Fibroblast of skin of abdomen (primary cell): ENCODE measurements at places on chromosomes 5 and 9.

DNA sequence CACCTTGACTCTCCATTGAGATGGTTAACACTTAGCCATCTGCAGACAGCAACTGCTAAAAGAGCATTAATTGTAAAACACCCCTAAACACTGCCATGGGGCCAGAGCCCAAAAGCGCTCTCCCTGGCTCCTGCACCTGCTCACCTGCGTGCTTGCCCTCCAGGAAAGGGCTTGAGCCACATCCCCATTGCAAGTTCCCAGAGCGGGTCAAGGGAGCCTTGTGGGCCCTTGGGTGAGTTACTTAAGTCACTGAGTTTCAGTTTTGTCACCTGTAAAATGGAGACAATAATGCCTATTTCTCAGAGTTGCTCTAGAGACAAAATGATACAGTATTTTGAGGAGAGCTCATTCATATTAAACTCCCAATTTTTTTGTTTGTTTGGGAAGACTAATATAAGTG is 967.8 kb downstream of the PTPRD start:
- no peak for DNase-seq

- DNase-seq = no peak
Measured at GRCh38 chr5:172875505-172876279, 41.6 kb downstream of the ERGIC1 start.

DNA sequence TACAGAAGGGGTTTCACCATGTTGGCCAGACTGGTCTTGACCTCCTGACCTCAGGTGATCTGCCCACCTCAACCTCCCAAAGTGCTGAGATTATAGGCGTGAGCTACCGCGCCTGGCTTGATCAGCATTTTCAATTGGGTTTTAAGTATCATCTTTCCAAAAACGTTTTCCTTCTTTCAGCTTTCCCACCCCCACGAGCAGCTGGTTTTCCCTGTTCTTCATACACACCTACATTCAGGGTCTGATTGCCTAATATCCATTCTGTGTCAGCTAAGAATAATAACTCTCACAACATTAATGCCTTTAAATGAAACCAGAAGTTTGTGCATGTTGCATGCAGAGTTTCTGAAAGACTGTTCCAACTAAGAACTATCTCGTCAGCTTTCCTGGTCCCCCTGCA is 38.3 kb downstream of the RFK start:
- DNase-seq = no peak

DNA sequence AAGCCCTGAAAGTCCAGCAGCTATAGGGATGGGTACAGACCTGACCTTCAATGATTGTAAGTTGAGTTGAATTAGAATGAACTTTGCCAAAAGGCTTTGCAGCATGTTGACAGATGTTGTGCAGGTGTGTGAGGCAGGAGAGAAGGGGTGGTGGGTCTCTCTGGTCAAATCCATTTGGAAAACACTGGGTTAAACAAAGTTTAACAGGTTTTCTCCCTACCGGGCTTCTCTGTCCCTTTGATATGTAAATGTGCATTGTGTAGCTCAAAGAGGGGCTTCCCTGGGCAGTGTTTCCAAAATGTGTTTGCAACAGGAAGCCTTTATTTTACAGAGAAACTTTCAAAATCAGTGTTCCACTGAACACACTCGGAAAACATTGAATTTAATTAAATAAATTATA is 72.1 kb upstream of the BRINP1 start:
- no peak for DNase-seq

DNA sequence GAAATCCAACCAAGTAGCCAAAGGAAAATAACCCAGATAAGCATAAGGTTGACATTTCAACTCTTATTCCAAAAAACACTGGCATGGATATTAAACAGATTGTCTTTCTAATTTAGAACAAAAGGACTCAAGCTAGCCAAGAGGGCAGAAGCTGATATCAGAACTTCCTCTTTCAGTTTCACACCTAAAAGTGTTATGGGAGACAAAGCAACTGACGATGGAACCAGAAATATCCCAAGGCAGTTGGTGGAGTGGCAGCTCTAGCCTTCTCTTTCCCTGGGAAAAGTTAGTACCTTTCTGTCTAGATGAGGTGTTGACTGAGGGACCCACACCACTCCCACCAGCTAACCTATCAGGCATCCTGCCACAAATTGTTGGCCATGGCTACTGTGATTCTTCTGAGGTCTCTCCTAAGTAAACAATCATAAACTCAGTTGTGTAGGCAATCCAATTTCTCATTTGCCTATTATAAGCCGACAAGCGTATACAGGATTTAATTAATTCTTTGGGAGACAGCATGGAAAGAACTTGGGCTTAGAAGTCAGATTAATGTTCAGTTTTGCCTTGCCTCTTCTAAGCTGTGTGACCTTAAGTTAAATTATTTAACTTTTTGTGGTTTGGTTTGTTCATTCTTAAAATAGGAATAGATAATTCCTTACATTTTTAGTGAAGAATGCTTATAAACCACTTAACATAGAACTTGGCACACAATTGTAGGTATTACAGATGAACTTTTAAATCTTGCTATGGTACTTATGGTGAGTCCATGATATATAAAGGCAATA is 110.9 kb upstream of the ADAMTSL1 start:
- peak; percentile 88 for DNase-seq

DNA sequence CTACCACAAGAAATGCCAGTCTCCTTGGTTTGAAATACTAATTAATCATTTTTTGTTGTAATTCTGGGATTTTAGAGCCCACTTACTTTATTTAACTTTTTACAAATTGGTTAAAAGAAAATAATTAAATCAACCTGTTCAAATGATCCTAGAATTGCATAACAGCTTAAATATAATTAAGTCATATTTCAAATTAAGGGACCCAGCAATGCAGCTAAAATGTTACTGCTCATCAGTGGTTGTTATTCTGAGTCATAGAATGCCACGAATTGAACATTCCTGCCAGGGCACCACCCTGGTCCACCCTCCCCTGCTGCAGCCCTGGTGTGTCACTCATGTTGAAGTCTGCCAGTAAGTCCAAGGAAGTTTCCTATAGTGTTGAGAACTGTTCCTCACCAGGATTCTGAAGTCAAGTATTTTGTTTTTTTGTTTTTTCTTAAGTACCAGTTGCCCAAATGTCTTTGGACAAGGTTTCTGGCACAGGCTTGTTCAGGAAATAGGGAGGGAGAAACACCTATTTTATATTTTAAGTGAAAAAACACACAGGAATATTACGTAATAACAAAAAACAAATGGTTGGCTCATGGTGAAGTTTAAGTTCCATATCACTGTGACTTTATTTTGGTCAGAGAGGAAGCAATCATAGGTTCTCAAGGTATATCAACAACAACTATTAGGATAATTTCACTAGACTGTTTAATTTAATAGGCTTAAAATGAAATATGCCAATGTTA is 4.3 kb upstream of the ITGA1 start:
- DNase-seq = peak; percentile 47

DNA sequence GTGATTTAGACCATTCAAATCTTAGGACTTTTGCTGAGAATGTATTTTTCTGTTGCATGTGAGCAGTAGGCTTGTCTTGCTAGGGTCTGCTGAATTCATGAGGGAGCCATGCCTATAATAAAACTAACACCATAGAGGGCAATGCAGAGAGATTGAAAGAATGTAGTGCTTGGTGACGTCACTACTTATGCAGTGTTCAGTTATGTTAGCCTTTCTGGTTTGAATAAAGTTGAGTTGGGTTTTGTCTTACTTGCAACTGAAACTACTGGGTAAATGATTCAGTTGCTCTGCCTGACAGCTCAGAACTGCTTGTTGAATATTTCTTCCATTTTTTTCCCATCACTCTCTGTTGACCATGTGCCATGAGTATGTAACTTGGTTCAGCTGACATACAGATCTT is 114.1 kb downstream of the PAM start:
- no peak for DNase-seq
